ENCODE measurements at places on chromosomes 4 and X.

DNA sequence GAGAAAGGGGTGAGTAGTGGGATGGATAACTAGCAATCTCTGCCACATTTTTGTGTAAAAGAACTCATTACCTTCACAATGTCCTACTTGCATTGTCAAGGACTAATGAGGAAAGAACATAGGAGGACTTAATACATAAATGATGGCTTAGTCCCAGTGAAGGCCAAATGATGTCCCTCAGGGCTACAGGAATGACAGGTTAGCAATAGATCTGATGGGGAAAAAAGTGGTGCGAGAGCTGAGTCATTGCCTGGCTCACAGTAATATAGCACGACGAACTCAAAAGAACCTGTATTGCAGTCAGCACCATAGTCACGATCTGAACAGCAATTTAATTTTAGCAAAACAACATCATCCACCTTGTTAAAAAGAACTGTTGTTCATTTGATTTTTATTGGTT lies 70.9 kb upstream of the ARHGAP36 start:
- no peak for DNase-seq
- H3K27me3 ChIP-seq = no peaks in the 10 kb centered on the region
- no peaks in the 10 kb centered on the region for H3K4me1 ChIP-seq
- no peak overlapping the region for H3K27ac ChIP-seq
- no peak overlapping the region for H3K4me3 ChIP-seq
- no peaks in the 10 kb centered on the region for H3K36me3 ChIP-seq

GRCh38 chr4:55184600-55185523 lies 59.5 kb upstream of the KDR start:
- no peak overlapping the region for H3K27ac ChIP-seq
- DNase-seq = no peak
- no peaks in the 10 kb centered on the region for H3K36me3 ChIP-seq
- no peak overlapping the region for H3K4me3 ChIP-seq

GRCh38 chrX:31499109-31499508 lies 427.3 kb upstream of the FTHL17 start:
- H3K4me1 ChIP-seq = no peaks in the 10 kb centered on the region
- H3K36me3 ChIP-seq = no peaks in the 10 kb centered on the region
- DNase-seq = no peak
- H3K27ac ChIP-seq = no peak overlapping the region

GRCh38 chrX:57651169-57651919 lies 28.7 kb downstream of the NLRP2B start:
- DNase-seq = no peak
- H3K27me3 ChIP-seq = no peaks in the 10 kb centered on the region
- H3K27ac ChIP-seq = no peak overlapping the region
- H3K36me3 ChIP-seq = no peaks in the 10 kb centered on the region
- no peaks in the 10 kb centered on the region for H3K4me1 ChIP-seq

DNA sequence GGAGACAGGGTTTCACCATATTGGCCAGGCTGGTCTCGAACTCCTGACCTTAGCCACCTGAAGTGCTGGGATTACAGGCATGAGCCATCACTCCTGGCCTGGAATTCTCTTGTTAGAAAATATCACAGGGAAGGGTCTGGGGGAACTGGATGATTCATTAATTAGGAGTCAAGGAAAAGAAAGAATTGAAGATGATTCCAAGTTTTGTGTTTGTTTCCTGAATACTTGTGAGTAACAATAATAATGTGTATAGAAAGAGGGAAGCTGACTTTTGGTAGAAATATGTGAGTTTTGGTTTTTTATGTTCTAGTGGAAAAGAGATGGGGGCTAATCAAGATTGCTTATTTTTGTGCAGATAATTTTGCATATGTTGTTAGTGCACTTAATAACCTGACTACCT lies 77.3 kb upstream of the CLNK start:
- no peak for DNase-seq
- no peak overlapping the region for H3K27ac ChIP-seq
- no peaks in the 10 kb centered on the region for H3K4me1 ChIP-seq
- H3K36me3 ChIP-seq = no peaks in the 10 kb centered on the region
- no peak overlapping the region for H3K4me3 ChIP-seq

- DNase-seq = no peak
- no peaks in the 10 kb centered on the region for H3K4me1 ChIP-seq
Observed at GRCh38 chrX:148417934-148418333, 82.5 kb upstream of the AFF2 start.

- no peak overlapping the region for H3K4me3 ChIP-seq
- no peaks in the 10 kb centered on the region for H3K36me3 ChIP-seq
- no peak overlapping the region for H3K27ac ChIP-seq
- no peaks in the 10 kb centered on the region for H3K27me3 ChIP-seq
- no peak for DNase-seq
- H3K4me1 ChIP-seq = no peaks in the 10 kb centered on the region
Observed at GRCh38 chrX:133685822-133686221, 270.5 kb upstream of the GPC4 start.

- DNase-seq = no peak
- H3K4me3 ChIP-seq = no peak overlapping the region
- no peak overlapping the region for H3K27ac ChIP-seq
- peaks cover 21% of the 10 kb centered on the region for H3K4me1 ChIP-seq
- no peaks in the 10 kb centered on the region for H3K27me3 ChIP-seq
Observed at GRCh38 chr4:146054676-146055075, 116.1 kb upstream of the ZNF827 start.

GRCh38 chr4:139986106-139986505 lies 167.9 kb downstream of the MAML3 start:
- H3K4me1 ChIP-seq = peaks cover 57% of the 10 kb centered on the region
- H3K27ac ChIP-seq = peak overlapping the region; percentile 13
- no peaks in the 10 kb centered on the region for H3K27me3 ChIP-seq
- no peak overlapping the region for H3K4me3 ChIP-seq

GRCh38 chr4:81062001-81062400 lies 31.5 kb downstream of the BMP3 start:
- DNase-seq = no peak
- no peak overlapping the region for H3K27ac ChIP-seq
- no peaks in the 10 kb centered on the region for H3K36me3 ChIP-seq
- no peaks in the 10 kb centered on the region for H3K27me3 ChIP-seq
- H3K4me1 ChIP-seq = no peaks in the 10 kb centered on the region
- H3K4me3 ChIP-seq = no peak overlapping the region

GRCh38 chr4:14857981-14858380 lies 144.3 kb upstream of the CPEB2 start:
- peaks cover 2% of the 10 kb centered on the region for H3K4me1 ChIP-seq
- no peak for DNase-seq
- no peak overlapping the region for H3K4me3 ChIP-seq
- no peaks in the 10 kb centered on the region for H3K36me3 ChIP-seq

- H3K27me3 ChIP-seq = no peaks in the 10 kb centered on the region
- no peaks in the 10 kb centered on the region for H3K36me3 ChIP-seq
- H3K4me3 ChIP-seq = no peak overlapping the region
- H3K27ac ChIP-seq = no peak overlapping the region
- no peak for DNase-seq
Observed at GRCh38 chrX:71917621-71918343, 7.1 kb downstream of the NHSL2 start.

GRCh38 chr4:116001291-116001690 lies 887.9 kb upstream of the NDST4 start:
- no peaks in the 10 kb centered on the region for H3K4me1 ChIP-seq
- H3K36me3 ChIP-seq = no peaks in the 10 kb centered on the region
- H3K27me3 ChIP-seq = no peaks in the 10 kb centered on the region
- H3K27ac ChIP-seq = no peak overlapping the region

GRCh38 chrX:50471390-50471789 lies 765 bp upstream of the DGKK start:
- H3K27ac ChIP-seq = no peak overlapping the region
- DNase-seq = no peak
- H3K36me3 ChIP-seq = no peaks in the 10 kb centered on the region
- no peaks in the 10 kb centered on the region for H3K27me3 ChIP-seq
- no peak overlapping the region for H3K4me3 ChIP-seq
- H3K4me1 ChIP-seq = no peaks in the 10 kb centered on the region

- no peak overlapping the region for H3K27ac ChIP-seq
- H3K36me3 ChIP-seq = no peaks in the 10 kb centered on the region
- no peaks in the 10 kb centered on the region for H3K27me3 ChIP-seq
- no peak overlapping the region for H3K4me3 ChIP-seq
- no peak for DNase-seq
Observed at GRCh38 chrX:150940844-150941495, 42.2 kb upstream of the HMGB3 start.

DNA sequence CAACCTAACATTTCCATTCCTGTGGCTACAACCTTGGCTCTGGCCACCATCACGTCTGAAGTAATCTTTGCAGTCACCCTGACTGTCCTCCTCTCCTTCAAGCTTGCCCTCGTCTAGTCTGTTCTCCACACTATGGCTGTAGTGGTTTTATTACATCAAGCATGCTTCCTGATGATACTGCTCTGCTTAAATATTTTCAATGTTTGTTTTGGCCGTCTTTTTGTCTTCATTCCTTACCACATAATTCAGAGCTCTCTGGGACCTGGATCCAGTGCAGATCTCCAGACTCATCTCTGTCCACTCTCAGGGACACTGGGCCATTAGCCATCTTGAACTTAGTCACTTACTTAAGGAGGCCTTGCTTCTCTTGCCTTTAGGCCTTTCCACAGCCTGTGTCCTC lies 27.7 kb upstream of the FREM3 start:
- no peak overlapping the region for H3K27ac ChIP-seq
- H3K36me3 ChIP-seq = no peaks in the 10 kb centered on the region
- DNase-seq = no peak
- no peaks in the 10 kb centered on the region for H3K4me1 ChIP-seq

DNA sequence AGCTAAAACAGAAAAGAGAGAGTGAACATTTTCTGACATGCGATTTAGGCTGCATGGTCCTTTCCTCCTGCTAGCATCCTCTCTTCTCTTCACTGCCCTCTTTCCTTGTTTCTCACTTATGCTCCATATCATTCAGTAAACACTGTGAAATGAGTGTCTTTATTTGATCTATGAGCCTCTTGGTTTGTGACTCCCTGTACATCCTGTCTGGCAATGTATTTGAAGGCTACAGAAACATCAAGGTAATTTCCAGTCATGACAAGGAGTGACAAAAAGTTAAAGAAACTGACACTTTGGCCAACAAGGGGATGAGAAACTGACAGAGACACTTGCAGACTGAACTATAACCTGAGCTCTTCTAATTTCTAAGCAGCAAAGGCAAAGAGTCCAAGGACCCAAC lies 8.7 kb downstream of the FTHL17 start:
- H3K27ac ChIP-seq = no peak overlapping the region
- H3K4me1 ChIP-seq = no peaks in the 10 kb centered on the region
- no peak overlapping the region for H3K4me3 ChIP-seq
- DNase-seq = no peak
- H3K36me3 ChIP-seq = no peaks in the 10 kb centered on the region

GRCh38 chr4:148097801-148098200 lies 344.4 kb downstream of the NR3C2 start:
- peaks cover 6% of the 10 kb centered on the region for H3K36me3 ChIP-seq
- H3K4me1 ChIP-seq = no peaks in the 10 kb centered on the region
- H3K27me3 ChIP-seq = no peaks in the 10 kb centered on the region
- DNase-seq = no peak
- no peak overlapping the region for H3K27ac ChIP-seq

DNA sequence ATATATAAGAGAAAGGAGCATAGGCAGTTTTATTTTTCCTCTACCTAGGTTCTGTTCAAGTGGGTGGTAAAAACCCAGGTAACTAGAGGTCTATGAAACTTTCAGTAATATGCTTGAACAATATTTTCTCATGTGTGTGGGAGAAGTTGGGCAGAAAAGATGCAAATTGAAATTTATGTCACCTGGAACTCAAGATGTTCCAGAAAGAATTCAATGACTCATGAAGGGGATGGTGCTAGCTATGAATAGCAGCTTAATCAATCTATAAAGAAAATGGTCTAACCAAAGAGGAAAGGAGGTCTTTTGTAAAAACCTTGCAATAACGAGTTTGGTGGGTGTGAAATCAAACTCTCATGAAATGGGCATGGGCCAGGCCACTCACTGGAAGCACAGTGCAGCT lies 263.8 kb downstream of the INPP4B start:
- no peak for DNase-seq
- H3K36me3 ChIP-seq = no peaks in the 10 kb centered on the region
- H3K4me1 ChIP-seq = no peaks in the 10 kb centered on the region
- no peaks in the 10 kb centered on the region for H3K27me3 ChIP-seq

DNA sequence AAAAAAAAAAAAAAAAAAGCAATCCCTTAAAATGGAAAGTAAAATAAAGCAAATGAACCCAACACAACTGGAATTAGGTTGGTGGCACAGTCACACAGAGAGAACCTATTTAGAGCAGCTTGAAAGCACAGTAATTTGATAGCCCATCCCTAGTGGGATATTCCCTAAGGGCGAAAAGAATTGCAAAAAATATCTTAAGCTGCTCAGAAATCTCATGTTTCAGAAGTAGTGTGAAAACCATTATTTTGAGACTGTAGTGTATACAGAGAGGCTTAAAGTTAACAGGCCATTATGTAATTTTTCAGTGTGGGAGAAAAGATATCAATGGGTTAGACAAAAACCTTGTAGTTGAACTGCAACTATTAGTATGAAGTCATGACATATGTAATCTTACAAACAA lies 40.0 kb upstream of the DHX15 start:
- no peak overlapping the region for H3K27ac ChIP-seq
- DNase-seq = no peak
- no peaks in the 10 kb centered on the region for H3K27me3 ChIP-seq
- no peaks in the 10 kb centered on the region for H3K36me3 ChIP-seq

GRCh38 chr4:986879-987623 lies at the start of gene IDUA:
Gene IDUA, plus strand, starts transcription at chr4:987044. Its CDS starts 41 bp downstream, at chr4:987085.
- no peaks in the 10 kb centered on the region for H3K36me3 ChIP-seq
- H3K4me1 ChIP-seq = peaks cover 24% of the 10 kb centered on the region
- H3K27ac ChIP-seq = no peak within 1 kb of the TSS
- no peak for DNase-seq

- H3K27ac ChIP-seq = no peak overlapping the region
- no peak for DNase-seq
- H3K4me1 ChIP-seq = no peaks in the 10 kb centered on the region
- no peaks in the 10 kb centered on the region for H3K36me3 ChIP-seq
Observed at GRCh38 chr4:88185906-88186305, 27.5 kb upstream of the ABCG2 start.

- H3K4me1 ChIP-seq = no peaks in the 10 kb centered on the region
- no peaks in the 10 kb centered on the region for H3K27me3 ChIP-seq
- DNase-seq = no peak
- H3K4me3 ChIP-seq = no peak overlapping the region
- H3K27ac ChIP-seq = no peak overlapping the region
Observed at GRCh38 chr4:1058997-1059665, 47.7 kb downstream of the FGFRL1 start.

DNA sequence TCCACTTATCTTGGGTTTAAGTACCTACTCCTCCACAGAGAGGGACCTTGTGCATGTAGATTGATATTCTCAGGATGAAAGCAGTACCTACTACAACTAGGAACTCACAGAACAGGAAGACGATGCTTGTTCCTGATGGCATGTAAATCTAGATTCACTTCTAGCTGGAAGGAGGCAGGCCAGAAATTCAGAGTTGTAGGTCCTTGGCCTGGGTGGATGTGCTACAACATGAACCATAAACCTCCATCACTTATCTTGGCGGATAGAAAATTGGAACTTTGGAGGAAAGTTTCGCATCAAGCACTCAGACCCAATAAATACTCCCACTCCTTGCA lies 9.3 kb upstream of the SMIM20 start:
- DNase-seq = no peak
- H3K4me3 ChIP-seq = no peak overlapping the region
- H3K27ac ChIP-seq = no peak overlapping the region
- no peaks in the 10 kb centered on the region for H3K27me3 ChIP-seq
- no peaks in the 10 kb centered on the region for H3K4me1 ChIP-seq
- no peaks in the 10 kb centered on the region for H3K36me3 ChIP-seq
